ENCODE measurements at places on chromosomes 2 and 18. TPM values are rescaled to one million over a fixed set of nuclear protein-coding genes. Genes with fewer than 3 reads are reported as not detected.

The ACTG2 gene
- 37.9 TPM for total RNA-seq

The EHD3 gene
- total RNA-seq = 13.0 TPM

The DTNA gene
- 21.8 TPM for total RNA-seq

The CDK5R2 gene
- total RNA-seq = not detected

The TMEM37 gene
- 23.8 TPM for total RNA-seq

Data from upper lobe of right lung (tissue), 1 donor.